ENCODE measurements at places on chromosomes 3 and 15.
A peak's percentile ranks its signal among the peaks of the same experiment; 100 is the strongest.

DNA sequence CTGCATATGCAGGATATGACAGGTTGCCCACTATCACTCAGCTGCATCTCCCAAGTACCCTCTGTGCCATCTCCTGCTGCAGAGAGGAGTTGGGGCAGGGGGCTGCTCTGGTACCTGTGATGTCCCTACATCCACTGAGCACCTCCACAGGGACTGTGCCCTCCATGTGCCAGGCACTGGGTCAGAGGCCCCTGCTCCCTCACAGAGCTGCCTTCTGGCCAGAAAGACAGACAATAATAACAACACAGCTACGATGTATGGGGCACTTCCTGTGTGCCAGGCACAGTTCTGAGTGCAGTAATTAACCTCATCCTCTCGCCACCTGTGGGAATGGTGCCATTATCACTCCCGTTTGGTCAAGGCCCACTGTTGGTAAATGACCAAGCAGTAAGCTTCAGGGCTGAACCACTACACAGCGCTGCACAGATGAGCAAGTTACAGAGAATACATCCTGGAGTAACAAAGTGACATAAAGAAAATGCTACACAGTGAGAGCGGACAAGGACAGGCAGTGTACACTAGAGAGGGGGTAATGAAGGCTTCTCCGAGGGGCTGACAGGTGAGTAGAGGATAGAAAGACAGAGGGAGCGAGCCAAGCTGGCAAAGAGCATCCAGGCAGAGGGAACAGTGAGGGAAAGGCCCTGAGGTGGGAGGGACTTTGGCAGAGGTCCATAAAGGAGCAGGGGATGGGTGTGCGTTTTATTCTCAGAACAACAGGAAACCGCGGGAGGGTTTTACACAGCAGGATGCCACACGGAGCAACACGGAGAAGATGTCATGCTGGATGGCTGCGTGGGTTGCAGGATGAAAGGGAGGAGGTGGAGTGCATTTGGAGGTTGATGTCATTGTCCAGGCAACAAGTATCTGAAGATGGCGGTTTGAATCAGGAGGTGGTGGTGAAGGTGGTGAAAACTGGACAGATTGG is 13.6 kb downstream of the WNT7A start:
- DNase-seq: no peak

DNA sequence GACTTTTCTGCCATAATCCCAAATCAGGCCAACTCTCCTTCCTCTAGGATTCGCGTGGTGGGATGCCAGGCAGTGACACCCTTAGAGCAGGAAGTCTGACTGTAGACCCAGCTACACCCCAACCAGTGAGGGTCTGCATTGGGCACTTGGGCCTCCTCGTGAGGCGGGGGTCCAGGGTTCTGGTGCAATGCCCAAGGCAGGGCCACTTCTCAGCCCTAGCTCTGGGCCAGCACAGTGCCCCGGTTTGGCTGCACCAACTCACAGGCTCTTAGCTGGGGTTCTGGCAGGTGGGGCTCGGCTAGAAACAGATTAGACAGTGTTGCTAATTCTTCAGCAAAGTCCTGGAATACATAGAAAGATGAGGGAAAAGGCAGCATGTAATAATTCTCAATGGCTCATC is 12.7 kb downstream of the CDAN1 start:
- DNase-seq: no peak

DNA sequence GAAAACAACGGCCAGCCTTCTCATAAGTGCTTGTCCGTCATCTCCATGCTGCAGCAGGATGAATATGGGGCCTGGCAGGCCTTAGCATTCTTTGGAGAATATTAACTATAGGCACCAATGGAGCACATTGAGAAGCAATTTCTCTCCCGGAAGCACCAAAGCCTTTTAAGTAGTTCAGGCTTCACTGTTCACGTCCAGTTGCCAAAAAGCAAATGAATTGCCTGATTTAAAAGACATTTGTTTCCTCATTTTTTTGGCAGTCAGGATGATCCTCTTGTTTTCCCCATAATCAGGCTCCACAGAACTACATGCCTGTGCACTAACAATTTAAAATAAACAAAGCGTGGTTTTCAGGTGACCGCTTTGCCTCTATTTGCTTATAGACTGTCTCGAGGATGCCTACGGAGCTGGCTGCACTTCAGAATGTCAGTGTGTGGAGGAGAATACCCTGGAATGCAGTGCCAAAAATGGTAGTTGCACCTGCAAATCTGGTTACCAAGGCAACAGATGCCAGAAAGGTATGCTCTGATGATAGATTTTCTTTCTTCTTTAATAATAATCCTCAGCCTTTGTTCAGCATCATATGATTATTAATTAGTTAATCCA is 725.2 kb upstream of the GOLIM4 start:
- no peak for DNase-seq

GRCh38 chr3:173839859-173840258 is 442.3 kb downstream of the NLGN1 start:
- DNase-seq: no peak

GRCh38 chr3:49506906-49507305 is 36.8 kb downstream of the DAG1 start:
- no peak for DNase-seq

DNA sequence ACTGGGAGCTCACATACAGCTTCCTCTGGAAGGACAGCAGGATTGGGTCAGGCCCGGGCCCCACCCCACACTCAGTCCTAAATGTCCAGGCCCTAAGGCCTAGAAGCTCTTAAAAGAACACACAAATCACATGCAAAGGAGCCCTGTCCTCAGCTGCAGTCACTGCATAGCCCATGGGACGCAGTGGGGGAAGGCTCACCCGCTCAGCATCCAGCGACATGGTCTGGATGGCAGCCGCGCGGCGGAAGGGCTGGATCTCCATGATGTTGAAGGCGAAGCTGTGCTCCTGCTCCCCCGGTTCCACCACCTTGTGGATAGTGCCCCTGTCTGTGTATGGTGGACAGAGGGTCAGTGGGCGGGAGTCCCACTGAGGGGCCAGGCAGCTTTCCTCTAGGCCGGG is 22.1 kb downstream of the SEMA7A start:
- no peak for DNase-seq

DNA sequence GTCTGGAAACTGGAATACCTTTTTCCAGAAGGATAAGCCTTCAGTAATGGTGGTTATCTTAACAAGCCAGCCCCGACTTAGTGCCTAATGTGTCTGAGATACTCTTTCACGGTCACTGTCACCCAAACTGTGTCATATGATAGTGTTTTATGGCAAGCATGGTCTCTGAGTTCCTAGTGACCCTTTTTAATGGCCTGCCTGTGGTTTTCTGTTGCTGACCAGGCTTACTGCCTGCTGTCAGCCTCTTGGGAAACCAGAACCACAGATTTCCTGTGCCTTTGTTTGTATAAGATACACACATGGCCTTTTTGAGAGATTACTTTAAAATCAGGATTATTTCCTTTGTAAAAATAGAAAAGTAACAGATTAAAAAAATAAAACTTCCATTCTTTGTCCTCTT is 22.4 kb downstream of the HPS3 start:
- no peak for DNase-seq

GRCh38 chr3:64295594-64295993 is 70.3 kb upstream of the PRICKLE2 start:
- DNase-seq: no peak

- DNase-seq: no peak
Observed at GRCh38 chr3:56885453-56885852, 83.7 kb upstream of the ARHGEF3 start.

DNA sequence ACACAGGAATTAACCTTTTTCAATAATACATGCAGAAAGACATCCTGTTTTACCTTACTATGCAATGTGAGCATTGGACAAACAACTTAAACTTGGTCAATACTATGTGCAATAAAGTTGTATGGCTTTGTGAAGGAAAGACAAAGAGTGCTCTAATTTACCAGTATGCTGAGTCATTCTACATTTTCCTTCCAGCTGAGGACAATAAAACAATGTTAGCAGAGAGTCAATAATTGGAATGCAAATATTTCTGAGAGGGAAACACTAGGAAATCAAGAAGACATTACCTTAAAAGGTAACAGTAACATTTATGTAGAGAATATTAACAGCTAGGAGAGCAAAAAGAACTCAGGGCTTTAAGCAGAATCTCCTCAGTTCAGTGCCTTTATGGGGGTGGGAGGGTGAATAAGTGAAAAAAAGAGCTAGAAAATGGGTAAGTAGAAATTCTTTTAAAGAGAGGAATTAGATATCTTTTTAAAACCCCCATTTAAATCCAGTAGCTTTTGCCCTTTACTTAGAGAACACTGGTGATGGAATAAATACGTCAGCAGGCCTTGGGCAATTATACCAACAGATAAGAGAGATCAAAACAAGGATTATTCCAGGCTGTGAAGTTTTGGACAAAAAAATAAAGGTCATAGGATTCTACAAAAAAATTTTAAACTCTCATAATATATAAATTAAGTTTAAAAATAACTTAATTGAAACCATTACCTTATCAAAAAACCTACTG is 11.6 kb upstream of the HGD start:
- peak; percentile 40 for DNase-seq

GRCh38 chr15:81133782-81134461 is at the start of gene CFAP161:
CFAP161 (plus strand) TSS chr15:81134270; CDS start chr15:81134330, 60 bp downstream.
- peak; percentile 41 for DNase-seq

DNA sequence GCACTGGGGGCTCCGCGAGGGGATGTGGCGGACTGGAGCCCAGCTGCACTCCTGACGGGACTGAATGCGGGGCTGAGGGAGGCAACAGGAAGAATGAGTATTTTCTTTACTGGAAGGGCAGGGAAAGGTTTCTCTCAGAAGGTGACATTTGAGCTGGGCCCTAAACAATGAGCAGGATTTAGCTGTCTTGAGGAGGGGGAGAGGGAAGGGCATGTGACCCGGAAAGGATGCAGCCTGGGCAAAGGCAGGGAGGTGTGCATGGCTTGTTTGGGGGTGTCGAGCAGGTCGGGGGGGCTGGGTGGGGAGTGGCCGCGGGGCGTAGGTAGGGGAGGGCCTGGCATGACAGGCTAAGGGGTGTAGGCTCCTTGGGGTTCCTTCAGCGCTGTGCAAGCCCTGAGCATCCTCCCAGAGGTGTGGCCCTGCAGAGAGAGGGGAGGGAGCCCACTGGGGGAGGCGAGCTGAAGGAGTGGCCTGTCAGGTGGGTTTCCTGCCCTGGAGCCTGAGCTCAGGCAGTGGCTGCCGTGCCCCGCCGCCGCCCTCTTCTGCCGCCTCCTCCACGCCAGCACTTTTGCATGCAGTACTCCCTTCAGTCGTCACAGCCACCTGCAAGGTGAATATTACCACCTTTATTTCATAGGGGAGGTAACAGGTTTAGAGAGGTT is 17.2 kb upstream of the ANKDD1A start:
- DNase-seq: no peak

DNA sequence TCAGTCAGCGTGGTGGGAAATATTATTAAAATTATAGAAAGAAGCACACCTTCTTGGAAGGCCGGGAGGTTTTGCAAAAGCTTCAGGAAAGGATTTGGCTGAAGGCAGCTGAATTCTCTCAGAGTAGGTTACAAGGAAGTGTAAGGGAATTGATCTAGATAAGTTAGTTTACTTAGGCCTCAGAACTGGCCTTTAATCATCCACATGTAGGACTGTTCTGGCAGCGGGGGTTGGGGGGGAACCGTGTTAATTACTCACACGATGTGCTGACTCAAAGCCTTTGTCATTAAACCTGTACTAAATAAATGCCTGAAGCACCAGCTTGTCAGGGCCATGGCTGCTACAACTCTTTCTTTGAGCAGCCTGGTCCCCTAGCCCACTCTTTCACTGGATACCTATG is 12.8 kb downstream of the ASB14 start:
- no peak for DNase-seq

GRCh38 chr3:38028621-38029361 is 651 bp downstream of the PLCD1 start:
- DNase-seq: no peak

DNA sequence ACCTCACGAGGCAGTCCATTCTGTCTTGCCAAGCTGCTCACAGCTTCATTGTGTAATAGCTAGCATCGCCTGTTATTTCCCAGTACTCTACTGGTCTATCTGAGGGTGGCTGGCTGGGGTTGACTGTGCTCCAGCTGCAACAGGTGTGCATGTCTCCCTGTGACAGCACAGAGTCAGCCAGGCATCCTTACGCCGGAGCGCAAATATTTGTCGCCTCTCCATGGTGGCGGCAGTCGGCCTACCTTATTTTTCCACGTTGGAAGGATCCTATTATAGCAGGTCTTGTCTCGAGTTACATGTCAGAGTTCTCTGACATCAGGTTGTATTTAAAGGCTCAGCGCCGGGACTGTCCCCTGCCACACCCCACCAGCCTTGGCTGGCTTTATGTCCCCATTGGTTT is 307.1 kb downstream of the TLE3 start:
- DNase-seq: no peak

DNA sequence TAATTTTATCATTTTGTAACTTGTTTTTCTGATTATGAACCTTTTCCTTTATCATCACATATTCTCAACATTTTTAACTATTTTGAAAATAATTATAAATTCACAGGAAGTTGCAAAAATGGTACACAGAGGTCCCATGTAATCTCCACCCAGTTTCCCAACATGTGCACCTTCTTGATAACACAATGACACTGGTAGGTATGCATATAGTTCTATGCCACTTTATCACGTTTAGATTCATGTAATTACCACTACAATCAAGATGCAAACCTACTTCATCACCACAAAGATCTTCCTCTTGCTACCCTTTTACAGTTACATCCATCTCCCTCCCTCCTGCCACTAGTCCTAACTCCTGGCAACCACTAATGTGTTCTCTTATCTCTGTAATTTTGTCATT is 413.9 kb downstream of the SHQ1 start:
- no peak for DNase-seq

DNA sequence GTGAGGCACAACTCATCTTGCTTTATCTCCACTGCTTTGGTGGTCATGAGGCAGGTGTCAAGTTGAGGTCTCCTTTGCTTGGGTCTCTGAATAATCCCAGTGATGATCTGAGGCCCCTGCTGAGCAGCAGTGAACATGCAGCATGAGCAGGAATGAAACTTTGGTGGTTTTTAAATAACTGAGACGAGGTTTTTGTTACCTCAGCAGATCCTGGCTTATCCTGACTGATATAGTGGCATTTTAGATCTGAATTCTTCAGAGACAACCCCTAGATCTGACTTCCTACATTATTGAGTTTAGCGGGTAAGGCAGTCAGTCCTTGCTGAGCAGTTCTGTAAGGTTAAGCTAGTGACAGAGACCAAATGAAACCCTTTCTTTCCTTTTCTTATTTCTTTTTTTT is 230.4 kb downstream of the ARRDC4 start:
- no peak for DNase-seq

DNA sequence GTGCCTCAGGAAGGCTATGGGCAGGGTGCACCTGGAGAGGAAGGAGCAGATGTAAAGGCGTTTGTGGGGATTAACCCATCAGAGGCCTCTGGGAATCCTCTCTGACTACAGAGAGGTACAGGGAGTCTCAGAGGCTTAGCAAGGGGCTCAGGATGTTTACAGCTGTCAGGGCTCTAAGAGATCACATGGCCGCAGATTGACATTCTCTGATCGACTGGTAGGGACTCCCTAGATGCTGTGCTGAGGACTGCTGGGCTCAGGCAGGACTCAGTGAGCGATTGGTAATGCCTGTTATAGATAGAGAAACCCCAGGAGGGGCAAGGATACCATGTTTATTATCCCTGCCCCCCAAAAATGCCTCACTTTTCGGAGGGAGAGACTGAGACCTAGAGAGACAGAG is 103.5 kb downstream of the CORO2B start:
- DNase-seq: no peak
